ENCODE measurements at places on chromosomes 5 and 9. TPM values are rescaled to one million over a fixed set of nuclear protein-coding genes. Genes with fewer than 3 reads are reported as not detected.

DMRT3 gene
- total RNA-seq, result not detected

PAEP gene
- not detected for total RNA-seq

CCL27 gene
- not detected for total RNA-seq

NADK2 gene
- 63.2 TPM for total RNA-seq

IER5L gene
- total RNA-seq, result 15.2 TPM

GABRA1 gene
- 0.21 TPM for total RNA-seq

MIER3 gene
- total RNA-seq, result 36.6 TPM

PCDHGA7 gene
- total RNA-seq, result 6.9 TPM

SLC6A7 gene
- total RNA-seq, result not detected

FAT2 gene
- total RNA-seq, result 5.0 TPM

BAAT gene
- total RNA-seq, result not detected

LHFPL2 gene
- total RNA-seq, result 146 TPM

ZNF367 gene
- 22.0 TPM for total RNA-seq

SHROOM1 gene
- 7.2 TPM for total RNA-seq

SLC36A3 gene
- not detected for total RNA-seq

TMEM174 gene
- not detected for total RNA-seq

Data from urinary bladder (tissue), 4 donors.